ENCODE measurements at places on chromosomes 2 and 18.

DNA sequence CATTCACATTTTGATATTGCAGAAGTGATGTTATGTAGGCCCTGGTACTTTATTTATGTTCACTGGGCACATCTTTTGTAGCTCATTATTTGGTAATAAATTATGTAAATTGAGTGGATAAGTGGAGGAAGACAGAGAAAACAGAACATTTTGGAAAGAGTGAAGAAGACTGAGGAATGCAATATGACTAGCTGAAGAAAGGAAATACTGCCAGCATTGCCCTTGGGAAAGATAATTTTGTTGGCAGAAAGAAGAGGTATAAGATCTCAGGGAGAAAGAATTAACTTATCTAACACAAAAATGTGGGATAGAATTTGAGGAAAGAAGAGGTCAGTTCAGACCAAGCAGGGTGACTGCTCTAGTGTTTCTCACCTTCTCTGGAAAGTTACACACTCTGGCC lies 118.8 kb downstream of the TTC27 start:
- no peak for DNase-seq

DNA sequence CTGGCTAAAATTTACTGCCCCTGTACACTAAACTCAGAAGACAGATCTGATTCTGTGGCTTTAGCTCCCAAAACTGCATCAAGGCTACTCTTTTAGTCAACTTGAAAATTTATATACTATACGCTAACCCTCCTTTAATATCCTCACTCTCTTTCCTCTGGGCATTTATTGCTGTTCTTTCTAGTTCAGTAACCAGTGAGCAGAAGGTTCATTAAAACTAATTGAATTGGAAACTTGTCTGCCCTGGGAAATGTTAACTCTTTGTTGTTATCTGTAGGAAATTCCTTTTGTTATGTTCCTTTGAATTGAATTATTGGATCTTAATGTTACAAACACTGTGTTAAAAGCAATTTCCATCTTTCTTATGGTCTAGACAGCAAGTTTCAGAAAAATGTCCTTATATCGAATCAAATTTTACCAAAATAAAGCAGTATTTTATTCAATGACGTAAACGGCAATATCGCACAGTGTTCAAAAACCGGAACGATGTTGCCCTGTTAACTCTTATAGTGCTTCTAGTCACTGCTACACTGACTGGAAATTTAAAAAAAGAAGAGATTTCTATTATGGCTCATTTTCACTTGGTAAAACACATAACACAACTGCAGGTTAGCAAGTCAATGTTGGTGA lies 168.3 kb downstream of the NR4A2 start:
- DNase-seq = no peak

DNA sequence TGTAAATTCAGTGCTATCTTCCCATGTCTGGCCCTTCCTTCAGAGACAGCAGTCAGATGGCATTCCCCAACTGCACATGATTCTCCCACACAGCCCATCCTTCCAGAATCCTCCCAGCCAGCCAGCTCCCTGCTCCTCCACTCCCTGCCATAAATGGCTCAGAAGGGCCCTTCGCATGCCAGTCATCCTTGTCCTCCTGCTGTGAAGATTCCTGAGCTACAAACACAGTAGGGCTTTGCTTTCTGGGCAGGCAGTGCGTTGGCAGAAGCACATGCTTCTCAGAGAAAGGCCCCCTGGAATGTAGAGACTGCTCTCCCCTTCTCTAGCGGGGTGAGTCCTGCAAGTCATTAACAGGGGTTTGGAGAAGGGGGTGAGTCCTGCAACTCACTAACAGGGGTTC lies 71.9 kb downstream of the TEX51 start:
- no peak for DNase-seq

DNA sequence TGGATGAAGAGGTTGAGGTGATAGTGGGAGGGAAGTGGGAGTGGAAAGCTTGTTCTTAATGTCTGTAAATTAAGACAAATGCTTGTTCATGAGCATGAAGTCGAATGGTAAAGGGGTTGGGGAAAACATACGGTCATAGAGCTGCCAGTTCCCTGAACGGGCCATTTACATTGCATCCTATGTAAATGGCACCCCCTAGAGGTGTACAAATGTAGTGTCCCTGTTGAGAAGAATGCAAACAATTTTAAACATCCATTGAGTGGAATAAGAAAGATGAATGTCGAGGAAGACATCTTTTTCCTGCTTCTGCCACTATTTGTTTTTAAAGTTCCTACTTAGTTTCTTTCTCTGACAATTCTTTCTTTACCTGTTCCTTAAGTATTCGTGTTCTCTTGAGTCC lies 155.7 kb downstream of the RDH14 start:
- DNase-seq = no peak

- DNase-seq = no peak
Measured at GRCh38 chr18:48992791-48993555, 42.2 kb upstream of the SMAD7 start.

GRCh38 chr18:34114996-34115395 lies 109.7 kb downstream of the NOL4 start:
- DNase-seq = no peak

DNA sequence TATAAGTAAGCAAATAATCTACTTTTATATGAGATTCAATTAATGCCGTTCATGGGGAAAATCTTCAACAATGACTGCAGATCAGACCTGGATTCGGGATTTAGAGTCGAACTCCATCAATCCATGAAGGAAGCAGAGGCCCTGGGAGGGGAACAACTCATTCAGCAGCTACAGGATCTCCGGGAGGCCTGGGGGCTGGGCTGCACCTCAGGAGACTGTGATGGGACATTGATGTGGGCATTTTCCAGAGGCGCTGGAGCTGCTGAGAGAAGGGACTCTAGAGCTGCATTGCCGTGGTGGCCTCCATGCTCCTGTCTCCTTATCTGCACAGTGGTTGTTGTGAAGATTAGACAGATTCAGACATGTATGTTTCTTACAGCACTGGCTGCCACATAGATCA lies 76.9 kb downstream of the MYT1L start:
- DNase-seq = no peak

GRCh38 chr2:145321344-145321743 lies 801.4 kb upstream of the ZEB2 start:
- no peak for DNase-seq

DNA sequence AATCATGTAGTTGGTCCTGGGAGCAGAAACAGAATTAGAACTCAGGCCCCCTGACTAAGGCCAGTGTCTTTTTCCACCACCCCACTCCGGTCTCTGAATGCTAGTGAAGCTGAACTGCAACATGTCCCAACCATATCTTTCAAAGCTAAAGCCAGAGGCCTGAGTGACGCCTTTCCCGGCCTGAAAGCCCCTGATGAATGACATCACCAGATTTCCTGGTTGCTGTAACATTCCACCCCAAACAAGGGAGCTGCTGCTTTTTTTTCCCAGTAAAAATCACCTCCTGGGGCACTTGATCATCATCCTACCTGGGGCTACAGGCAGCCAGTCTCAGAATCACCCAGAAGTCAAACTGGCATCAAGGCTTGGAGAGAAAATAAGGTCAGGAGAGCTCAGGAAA lies 162.7 kb downstream of the ARL4C start:
- no peak for DNase-seq

GRCh38 chr2:135023886-135024485 lies 23.3 kb downstream of the MAP3K19 start:
- no peak for DNase-seq

GRCh38 chr2:117703858-117704257 lies 110.6 kb upstream of the DDX18 start:
- DNase-seq = no peak

DNA sequence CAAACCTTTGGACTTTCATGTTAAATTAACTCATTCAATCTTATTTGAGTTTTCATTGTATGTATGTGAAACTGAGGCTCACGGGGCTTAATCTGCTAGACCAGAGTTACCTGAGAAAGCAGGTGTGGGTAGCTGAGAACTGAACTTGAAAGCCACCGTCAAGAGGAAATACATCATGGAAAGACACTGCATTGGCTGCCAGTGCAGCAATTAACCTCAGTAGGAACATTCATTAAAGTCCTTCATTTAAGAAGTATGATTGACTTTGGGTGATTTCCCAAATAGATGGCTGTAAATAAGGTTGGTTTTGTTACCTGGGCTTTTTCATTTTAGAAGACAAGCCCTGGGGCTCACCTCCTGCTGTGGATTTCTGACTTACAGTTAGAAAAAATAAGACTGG lies 36.5 kb upstream of the MGAT5 start:
- no peak for DNase-seq

All from brain pericyte (primary cell).